HTR-8/SVneo (cell line): ENCODE measurements at places on chromosomes 13 and 19.
A peak's percentile ranks its signal among the peaks of the same experiment; 100 is the strongest.

DNA sequence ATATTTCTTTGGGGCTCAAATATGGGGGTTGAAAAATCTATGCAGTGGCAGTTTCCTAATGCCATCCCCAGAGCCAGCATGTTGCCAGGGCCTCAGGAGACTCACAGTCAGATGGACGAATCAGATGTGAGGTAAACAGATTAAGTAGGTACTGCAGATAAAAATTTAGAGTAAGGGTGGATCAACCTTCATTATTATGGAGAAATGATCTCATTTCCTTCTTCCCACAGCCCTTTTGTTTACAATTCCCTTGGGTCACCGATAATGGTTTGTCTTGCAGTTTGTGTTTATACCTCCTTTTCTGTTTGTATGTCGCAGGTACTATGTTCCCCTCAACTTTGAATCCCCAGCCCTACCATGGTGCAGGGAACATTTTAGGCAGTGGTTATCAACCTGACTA lies 20.0 kb downstream of the DIAPH3 start:
- DNase-seq: no peak

- no peak for DNase-seq
Measured at GRCh38 chr19:6250024-6250615, 29.7 kb downstream of the MLLT1 start.

DNA sequence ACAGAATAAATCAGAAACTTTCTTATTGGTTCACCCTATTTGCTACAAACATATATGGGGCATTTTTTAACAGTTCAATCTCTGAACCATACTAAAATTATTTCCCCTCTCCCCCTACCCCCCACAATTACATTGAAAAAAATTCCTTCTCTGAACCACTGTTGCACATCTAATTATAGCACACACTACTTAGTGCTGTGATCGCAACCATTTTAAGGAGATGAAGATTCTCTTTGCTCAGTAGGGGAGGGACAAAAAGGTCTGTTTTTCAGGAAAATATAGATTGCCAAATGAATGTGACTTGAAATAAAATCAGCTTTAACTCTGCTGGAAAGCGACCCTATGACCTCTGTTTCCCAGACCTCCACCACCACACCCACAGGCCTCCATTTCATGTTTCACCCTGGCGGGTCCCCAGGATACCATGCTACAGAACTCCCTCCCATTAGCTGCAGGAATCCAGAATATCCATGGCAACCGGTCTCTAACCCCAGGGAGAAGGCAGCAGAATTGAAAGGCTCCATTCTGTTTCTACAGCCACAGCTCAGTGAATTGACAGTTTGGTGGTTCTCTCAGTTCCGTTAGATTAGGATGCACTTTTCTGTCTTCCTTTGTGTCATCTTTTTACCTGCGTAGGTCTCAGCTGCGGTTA lies 286.3 kb downstream of the TBC1D4 start:
- DNase-seq: no peak

- peak; percentile 12 for DNase-seq
Measured at GRCh38 chr13:59774491-59774971, 389.2 kb downstream of the DIAPH3 start.

GRCh38 chr13:75895168-75895567 lies 259.0 kb downstream of the LMO7 start:
- DNase-seq: no peak

DNA sequence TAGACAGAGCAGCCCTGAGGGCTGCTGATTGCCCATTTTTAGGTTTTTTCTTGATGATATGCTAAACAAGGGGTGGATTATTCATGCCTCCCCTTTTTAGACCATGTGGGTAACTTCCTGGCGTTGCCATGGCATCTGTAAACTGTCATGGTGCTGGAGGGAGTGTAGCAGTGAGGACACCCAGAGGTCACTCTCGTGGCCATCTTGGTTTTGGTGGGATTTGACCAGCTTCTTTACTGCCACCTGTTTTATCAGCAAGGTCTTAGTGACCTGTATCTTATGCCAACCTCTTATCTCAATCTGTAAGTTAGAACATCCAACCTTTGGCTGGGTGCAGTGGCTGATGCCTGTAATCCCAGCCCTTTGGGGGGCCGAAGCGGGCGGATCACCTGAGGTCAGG lies 148.0 kb downstream of the PTPRS start:
- no peak for DNase-seq
